ENCODE measurements at places on chromosomes 5 and 9. TPM values are rescaled to one million over a fixed set of nuclear protein-coding genes. Genes with fewer than 3 reads are reported as not detected.

DNA sequence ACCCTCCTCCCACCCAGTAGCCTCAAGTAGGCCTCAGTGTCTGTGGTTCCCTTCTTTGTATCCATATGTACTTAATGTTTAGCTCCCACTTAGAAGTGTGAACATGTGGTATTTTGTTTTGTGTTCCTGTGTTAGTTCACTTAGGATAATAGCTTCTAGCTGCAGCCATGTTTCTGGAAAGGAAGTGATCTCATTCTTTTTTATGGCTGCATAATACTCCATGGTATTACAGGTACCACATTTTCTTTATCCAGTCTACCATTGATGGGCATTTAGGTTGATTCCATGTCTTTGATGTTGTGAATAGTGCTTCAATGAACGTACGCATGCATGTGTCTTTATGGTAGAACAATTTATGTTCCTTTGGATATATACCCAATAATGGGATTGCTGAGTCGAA lies 74.8 kb downstream of the SLC12A2 start:
- DNase-seq: no peak

DNA sequence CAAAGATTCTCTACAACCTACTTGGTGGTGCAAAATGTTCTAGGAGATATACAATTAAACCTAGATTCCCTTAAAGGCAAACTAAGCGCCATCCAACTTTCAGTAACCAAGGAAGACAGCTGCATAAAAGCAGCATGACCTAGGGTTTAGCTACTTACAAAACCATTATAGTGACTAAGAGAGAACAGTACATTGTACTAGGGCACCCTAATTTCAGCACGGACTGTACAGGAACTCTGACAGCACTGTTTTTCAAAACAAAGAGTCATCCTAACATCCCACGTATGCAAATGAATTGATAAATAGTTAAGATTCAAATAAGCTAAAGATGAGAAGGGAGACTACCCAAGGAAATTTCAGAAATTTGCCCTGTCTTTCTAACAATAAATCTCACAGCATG lies 30.0 kb downstream of the STRBP start:
- DNase-seq: no peak

- DNase-seq: no peak
These were observed 15.1 kb upstream of the IGFBPL1 start for GRCh38 chr9:38439291-38439915.

GRCh38 chr9:14418301-14418940 lies 104.5 kb upstream of the NFIB start:
- no peak for DNase-seq

DNA sequence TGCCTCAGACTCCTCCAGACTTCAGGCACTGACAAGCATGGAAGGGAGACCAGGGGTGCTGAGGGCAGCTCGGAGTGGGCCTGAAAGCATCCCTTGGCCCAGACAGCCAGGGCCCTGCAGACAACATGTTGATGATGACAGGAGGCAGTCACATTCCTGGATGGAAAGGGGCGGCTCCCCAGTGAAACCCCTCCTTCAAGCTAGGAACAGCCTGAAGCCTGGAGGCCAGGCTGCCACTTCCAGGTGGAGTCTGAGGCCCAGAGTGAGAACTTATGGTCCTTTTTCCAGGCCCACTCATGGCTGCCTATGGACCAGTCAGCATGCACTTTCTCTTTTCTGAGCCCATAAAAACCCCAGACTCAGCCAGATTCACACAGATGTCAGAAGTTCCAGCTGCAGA lies 104.2 kb upstream of the HCN1 start:
- no peak for DNase-seq

DNA sequence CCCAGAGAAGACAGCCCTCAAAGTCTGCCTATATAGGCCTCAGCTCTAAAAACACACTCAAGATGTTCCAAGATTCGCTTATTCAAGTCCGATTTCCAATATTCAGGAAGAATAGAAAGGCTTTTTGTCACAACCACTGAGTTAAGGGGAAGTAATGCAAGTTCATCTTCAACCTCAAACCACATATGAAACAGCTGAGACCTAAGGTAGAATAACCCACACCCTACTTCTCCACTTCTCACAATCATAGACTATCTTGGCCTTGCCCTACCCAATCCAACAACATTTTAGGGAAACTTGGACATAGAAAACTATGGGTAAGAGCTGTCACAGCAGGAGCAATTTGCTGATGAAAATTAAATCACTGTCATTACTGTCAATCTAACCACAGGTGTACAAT lies 152.0 kb upstream of the LRRTM2 start:
- no peak for DNase-seq

DNA sequence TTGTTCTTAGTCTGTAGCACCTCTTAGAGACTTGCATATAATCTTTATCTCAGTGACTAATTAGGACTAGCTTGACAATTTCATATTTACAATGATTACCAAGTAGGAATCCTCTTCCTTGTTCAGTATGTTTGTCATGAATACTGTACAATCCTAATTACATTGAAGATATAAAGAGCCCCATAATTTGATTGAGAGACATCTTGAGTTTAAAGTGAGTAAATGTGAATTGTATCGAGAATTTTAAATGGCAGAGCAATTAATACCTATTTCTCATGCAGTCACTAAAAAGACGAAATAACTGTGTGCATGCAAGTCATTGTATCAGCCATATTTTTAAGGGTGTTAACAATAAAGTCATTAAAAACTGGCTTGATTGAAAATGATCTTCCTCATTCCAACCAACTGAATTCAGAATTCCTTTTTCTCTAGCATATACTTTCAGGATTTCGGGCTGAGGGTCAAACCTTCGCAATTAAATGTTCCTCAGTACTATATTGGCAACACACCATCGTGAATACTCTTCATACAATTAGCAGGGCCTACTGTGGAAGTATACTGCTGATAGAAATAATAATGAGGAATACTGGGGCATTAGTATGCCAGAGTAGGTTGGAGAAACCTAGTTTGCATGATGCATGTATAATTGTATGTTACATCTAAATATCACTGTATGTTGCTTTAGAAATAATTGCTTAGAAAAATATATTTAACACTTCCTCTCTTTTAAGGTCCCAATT lies 284.7 kb upstream of the TMEM161B start:
- DNase-seq: no peak

GRCh38 chr9:117681888-117682287 lies 22.3 kb upstream of the TLR4 start:
- no peak for DNase-seq

GRCh38 chr9:109475526-109475925 lies 22.6 kb downstream of the PTPN3 start:
- DNase-seq: no peak

The FOXE1 gene
- not detected for total RNA-seq

The WNT8A gene
- total RNA-seq: not detected

The PCDHGB3 gene
- 2.7 TPM for total RNA-seq

Measured in mesenteric fat pad (tissue), 1 donor.